ENCODE measurements at places on chromosomes 3 and 15.

DNA sequence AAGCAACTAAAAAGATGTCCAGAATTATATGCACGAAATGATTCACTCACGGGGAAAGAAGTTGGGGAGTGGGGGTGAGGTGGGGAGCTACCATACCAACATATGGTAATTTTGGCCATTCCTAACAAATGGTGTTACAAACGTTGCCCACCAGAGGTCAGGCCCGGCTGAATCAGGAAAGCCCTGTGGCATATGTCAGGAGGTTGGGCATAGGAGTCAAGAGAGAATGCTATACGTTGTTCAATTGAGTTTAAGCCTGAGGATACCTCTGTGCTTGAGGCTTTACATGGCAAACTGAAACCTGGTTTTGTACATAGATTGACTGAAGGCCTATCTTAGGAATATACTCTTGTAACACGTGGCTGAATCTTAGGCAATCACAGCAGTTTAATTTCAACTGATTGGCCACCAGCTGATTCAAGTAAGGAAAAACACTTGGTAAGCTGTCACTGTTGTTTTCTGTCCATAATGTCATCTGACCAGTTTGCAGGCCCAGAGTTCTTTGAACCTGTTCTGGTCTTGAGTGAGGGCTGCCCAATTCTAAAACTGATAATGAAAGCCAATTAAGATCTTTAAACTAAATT is 23.4 kb upstream of the SLC2A2 start:
- peak; percentile 25 for DNase-seq

GRCh38 chr15:68807249-68807648 is 13.4 kb downstream of the ANP32A start:
- no peak for DNase-seq

- DNase-seq, result no peak
Observed at GRCh38 chr3:129161860-129162271, 1.0 kb upstream of the ISY1 start.

- DNase-seq, result no peak
Observed at GRCh38 chr3:22920006-22920405, 283.1 kb upstream of the UBE2E2 start.

- no peak for DNase-seq
Observed at GRCh38 chr3:119437691-119438258, 25.6 kb downstream of the TMEM39A start.

- DNase-seq, result peak; percentile 79
Observed at GRCh38 chr15:78726870-78727551, 84.3 kb downstream of the ADAMTS7 start.

- no peak for DNase-seq
Observed at GRCh38 chr3:13608969-13609725, 60.2 kb downstream of the FBLN2 start.

DNA sequence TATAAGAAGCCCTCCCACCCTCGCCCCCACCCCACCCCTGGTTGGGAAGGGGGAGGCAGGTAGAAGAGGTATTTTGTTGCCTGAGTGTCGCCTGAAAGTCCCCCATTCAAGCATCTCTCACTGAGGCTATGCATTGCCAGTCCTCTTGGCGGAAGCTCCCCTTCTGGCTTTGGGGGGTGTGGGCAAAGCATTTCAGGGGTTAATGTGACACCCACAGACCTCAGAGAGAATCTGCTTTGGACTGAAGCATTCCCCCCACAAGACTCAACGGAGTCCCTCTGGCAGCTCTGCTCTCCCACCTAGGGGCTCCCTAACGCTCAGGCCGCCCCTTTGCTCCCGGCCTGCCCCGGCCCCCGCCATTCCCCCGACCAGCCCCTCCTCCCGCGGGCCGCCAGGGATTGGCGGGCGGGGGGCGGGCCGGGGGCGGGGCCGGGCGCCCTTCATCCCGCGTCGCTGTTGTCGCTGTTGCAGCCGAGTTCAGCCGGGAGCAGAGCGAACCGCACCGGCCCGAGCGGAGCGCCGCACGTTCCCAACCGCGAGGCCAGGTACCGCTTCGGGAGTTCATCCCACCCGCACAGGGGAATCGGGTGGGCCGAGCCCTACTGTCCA is at the start of gene SLC38A3:
SLC38A3 (plus strand) TSS at position 468 of the 609 bp plus-strand sequence. CDS start 8,929 bp downstream, outside the sequence.
- DNase-seq, result no peak

GRCh38 chr15:88401251-88401995 is 65.8 kb downstream of the MRPL46 start:
- DNase-seq, result no peak

DNA sequence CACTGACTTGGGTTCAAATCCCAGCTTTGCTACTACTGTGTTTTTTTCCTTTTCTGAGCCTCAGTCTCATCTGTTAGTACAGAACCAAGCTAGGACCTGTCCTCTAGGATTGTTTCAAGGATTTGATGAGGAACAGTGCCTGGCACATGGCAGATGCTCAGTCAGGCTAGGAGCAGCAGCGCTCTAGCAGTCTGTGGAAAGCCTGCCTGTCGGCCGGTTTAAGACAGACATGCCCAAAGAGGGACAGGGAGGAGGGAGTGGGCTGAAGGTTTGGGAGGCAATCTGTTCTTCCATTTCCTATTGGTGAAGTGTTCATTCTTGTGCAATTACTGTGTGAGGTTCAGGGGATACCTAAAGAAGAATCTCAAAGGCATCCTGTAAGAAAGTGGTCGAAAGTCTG is 35.1 kb upstream of the RGMA start:
- no peak for DNase-seq

GRCh38 chr3:149815321-149815720 is 2.3 kb downstream of the RNF13 start:
- DNase-seq, result no peak

- no peak for DNase-seq
Observed at GRCh38 chr3:82475306-82475705, 713.9 kb upstream of the GBE1 start.

- DNase-seq, result no peak
Observed at GRCh38 chr3:138059261-138059660, 49.3 kb downstream of the CLDN18 start.

- no peak for DNase-seq
Observed at GRCh38 chr3:123287051-123287961, 85.6 kb downstream of the SEC22A start.

GRCh38 chr3:43854283-43854682 is 163.5 kb downstream of the ABHD5 start:
- no peak for DNase-seq

- DNase-seq, result no peak
Observed at GRCh38 chr3:126499401-126499800, 18.2 kb downstream of the UROC1 start.

DNA sequence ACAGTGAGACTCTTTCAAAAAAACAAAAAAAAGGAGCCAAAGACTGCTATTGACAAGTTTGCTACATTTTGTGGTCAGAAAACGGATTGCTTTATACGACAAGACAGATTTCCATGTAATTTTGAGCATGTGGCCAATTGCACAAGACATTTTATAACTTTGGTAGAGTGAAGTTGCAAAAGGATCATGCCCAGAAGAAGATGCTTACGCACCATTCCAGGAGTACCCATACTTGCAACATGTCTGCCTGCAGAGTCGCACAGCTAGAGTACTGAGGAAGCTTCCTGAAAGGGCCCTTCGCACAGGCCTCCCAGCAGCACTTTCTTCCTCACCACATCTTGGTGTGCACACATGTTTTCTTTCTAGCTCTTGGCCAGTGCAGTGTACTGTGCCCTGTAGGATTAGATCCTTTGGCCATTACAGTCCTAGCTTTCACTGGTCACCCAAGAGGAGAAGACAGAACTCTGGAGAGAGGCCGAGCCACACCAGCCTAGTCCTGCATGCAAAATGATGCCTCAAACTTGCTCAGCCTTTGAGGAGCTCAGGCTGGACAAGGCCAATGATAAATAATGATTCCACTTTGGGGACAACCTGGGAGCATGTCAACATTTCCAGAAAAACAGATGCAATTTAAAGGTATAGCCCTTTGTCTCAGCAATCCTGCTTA is 11.7 kb downstream of the CHDH start:
- DNase-seq, result no peak

DNA sequence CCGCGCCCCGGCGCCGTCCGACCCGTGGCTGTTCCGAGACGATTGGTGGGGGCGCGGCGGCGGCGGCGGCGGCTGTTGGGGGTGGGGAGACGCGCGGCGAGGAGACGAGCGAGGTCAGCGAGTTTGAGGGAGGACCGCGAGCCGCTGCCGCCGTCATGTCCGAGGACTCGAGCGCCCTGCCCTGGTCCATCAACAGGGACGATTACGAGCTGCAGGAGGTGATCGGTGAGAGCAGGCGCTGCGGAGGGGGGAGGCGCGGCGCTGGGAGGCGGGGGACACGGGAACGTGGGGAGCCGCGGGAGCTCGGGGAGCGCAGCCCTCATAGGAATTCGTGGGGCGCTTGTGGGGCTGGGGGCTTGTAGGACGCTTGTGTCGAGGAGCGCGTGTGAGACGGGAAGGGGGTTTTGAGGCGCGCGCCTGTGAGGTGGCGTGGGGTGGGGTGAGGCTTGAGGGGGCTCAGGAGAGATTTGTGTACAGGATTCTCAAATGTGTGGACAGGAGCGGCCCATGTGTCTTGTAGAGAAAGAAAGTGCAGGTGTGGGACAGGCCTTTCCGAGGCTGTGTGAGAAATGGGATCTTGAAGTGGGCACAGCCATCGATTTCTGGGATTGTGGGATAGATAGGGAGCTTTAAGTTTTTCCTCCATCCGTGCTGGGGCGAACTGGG is 518 bp downstream of the OXSR1 start:
- DNase-seq, result no peak

DNA sequence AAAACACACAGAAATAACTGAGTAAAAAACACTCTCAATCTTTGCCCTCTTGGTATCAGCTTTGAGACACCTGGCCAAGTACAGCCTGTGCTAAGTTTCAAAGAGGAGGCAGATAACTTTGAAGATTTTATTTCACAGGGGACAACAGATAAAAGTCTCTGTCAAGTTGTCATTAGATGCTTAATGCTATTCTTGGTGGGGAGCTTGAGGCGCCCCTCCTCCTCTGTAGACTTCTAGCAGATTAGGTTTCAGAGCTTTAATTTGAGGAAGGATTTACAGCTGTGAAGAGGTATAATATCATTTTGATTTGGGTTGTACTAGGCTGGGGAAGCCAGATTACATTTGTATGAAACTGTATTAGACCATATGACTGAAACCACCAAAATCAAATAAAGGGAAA is 620.3 kb downstream of the FHIT start:
- DNase-seq, result no peak

GRCh38 chr3:73603762-73604171 is 21.0 kb downstream of the PDZRN3 start:
- no peak for DNase-seq

DNA sequence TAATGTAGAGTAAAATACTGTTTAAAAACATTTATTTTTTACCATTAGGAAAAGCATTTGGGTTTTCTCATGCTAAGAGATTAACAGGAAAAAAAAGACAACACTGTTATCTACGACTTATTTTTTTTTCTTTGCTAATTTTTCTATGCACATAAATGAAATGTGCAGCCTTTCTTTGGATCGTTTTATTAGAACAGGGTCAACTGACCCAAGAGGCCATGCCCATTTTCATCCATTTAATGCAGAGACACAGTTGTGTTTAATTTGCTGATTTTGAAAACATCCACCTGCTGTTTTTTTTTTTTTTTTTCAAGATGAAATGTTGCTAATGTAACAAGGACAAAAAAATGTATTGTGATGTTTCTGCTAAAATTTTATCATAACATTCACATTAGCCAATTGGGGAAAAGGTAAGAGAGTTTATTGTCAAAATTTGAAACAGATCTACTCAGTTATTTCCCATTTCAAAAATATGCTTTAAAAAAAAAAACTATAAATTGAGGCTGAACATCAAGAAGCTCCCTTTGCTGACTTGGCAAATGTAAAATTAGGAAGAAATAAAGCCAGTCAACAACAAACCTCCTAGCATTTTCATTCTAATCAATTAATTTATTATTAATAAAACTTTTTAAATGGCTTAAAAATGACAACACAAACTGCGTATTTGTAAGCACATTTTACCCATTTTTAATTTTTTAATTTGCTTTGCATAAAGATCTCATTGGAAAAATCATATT is 485.2 kb downstream of the ROBO2 start:
- no peak for DNase-seq

DNA sequence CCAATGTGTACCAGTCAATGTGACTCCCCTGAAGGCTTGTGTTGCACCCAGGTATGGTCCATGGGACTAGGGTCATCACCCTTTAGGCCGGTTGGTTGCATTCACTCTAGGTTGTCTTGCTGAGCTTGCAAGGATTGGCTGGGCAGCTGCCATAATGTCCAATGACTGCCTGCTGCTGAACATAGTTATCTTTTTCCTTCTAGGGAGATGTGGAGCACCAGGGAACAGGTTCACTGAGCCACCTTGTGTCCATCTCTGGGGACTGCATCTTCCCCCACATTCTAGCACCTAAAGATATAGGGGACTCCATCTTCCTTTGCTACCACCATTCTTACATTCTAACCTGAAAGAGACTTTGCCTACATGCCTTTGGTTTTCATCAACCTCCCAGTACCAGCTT is 580.4 kb upstream of the TBL1XR1 start:
- no peak for DNase-seq

- no peak for DNase-seq
Observed at GRCh38 chr3:158535918-158536317, 35.1 kb upstream of the MLF1 start.

DNA sequence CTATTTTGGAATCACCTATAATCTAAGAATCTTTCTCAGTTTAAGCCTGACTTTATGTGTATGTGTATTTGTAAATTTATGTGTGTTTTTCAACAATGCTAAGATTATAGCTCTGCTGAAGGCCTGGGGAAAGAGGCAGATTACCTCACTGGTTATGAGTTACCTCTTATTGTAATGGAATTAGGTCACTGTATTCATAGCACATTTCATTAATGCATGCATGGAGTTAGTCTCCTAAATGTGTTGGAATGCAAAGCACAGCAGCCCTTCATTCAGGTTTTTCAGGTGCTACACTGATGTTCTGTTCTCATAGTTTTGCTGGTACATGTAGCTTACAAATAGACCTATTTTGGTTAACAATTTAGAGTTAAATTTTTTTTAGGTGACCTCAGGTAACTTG is 9.5 kb downstream of the GPR87 start:
- no peak for DNase-seq

GRCh38 chr3:11778248-11778647 is 68.4 kb downstream of the TAMM41 start:
- no peak for DNase-seq

GRCh38 chr3:4795905-4796304 is 183.3 kb upstream of the BHLHE40 start:
- no peak for DNase-seq

GRCh38 chr15:101676921-101677329 is 24.7 kb upstream of the TM2D3 start:
- no peak for DNase-seq

- DNase-seq, result peak; percentile 49
Observed at GRCh38 chr3:152026033-152026556, 152.7 kb downstream of the SUCNR1 start.

DNA sequence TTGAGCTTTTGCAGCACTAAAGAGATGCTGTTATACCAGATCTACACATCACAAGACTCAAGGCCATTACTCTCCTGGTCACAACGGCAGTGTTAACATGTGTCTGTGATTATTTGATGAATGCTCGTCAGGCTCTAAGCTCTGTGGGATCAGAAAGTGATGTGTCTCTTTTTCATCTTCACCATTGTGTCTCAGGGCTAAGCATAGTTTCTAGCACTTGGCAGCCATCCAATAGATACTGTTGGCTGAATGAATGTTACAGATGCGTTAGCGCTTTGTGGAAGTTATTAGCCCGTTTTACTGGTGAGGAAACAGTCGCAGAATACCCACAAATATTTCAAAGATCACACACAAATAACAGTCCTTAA is 1.2 kb upstream of the FAM81A start:
- no peak for DNase-seq

GRCh38 chr3:41126472-41126871 is 72.8 kb upstream of the CTNNB1 start:
- no peak for DNase-seq

GRCh38 chr3:149506965-149507364 is 32.5 kb downstream of the TM4SF4 start:
- DNase-seq, result no peak

- DNase-seq, result no peak
Observed at GRCh38 chr15:35533130-35534110, 12.5 kb downstream of the DPH6 start.

Data from NCI-H226 (cell line).